ENCODE measurements at places on chromosomes 13 and 19. TPM values are rescaled to one million over a fixed set of nuclear protein-coding genes. Genes with fewer than 3 reads are reported as not detected.

The CYP4F2 gene
- total RNA-seq, result 24.2 TPM

The GPR12 gene
- total RNA-seq, result 0.14 TPM

- H3K36me3 ChIP-seq, result no peaks in the 10 kb centered on the region
- H3K27me3 ChIP-seq, result no peaks in the 10 kb centered on the region
- no peak overlapping the region for H3K4me3 ChIP-seq
- peak overlapping the region; percentile 57 for H3K27ac ChIP-seq
- peak; percentile 79 for DNase-seq
Measured at GRCh38 chr13:40116008-40116407, 460.5 kb downstream of the COG6 start.

The PSG3 gene
- total RNA-seq, result not detected

The ATP7B gene
- total RNA-seq, result 21.3 TPM
